ENCODE measurements at places on chromosomes 4 and X.

DNA sequence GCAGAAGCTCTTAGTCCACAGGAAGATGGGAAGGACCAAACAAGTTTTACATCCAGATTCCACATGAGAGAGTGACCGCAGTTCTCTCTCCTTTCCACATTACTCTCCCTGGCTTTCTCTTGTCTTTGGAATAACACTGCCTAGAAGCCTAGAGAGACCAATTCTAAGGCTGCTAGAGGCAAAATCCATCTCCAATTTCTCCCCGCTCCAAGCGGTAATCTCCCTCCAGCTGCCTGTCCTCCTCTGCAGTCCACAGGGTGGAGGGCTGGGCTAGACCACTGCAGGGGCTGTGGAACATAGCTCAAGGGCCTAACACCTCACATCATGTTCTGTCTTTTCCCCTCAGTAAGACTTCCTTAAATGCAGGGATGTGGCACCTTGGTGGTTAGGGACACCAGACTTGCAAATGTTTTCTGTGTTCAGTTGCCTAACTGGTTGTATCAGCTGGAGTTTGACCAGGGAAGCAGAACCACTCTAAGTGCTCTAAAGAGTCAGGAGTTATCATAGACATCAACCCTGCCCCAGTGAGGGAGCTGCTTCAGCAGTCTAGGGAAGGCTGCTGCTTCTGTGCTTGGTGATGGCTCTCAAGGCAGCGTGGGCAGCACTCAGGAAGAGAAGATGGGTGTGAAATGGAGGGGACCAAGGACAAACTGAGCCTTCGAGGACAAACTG lies 423.1 kb downstream of the BCOR start:
- no peak for DNase-seq

DNA sequence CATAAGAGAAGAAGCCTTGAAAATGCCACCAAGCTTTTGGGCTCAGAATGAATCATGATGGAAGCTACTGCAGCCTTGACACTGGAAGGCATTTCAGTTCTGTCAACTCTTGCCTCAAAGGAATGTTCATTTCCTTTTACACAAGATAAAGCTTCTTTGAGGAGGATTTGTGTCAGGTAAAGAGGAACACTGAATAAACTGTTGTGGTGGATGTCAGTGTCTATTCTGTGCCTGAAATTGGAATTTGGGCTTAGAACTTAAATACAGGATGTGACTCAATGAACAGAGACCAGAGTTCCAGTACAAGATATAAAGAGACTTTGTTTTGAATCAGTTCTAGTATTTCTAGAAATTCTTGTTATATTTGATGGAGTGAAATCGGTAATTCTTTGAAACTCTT lies 313.2 kb downstream of the PACRGL start:
- DNase-seq = no peak

- DNase-seq = no peak
These were observed 77.0 kb upstream of the STOX2 start for GRCh38 chr4:183828125-183828524.

- DNase-seq = no peak
These were observed 34.3 kb downstream of the ATP10D start for GRCh38 chr4:47519239-47519883.

DNA sequence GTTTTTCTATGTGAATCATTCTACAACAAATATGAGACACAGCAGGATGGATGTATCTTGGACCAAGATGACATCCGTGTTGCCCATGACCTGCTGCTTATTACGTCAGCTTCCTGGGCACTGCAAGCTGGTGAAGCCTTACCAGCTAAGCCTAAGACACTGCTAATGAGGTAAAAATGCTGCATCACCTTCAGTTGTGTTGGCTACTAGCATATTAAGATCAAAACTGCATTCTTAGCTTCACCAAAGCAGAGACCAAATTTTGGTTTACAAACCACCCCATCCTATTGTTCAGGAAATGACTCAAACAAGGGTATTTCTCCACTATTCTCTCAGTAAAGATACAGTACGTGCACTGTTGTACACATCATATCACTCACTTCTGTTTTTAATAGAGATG lies 50.3 kb downstream of the MAML3 start:
- no peak for DNase-seq

- DNase-seq = no peak
These were observed 62.2 kb upstream of the GIMD1 start for GRCh38 chr4:106430797-106431196.

DNA sequence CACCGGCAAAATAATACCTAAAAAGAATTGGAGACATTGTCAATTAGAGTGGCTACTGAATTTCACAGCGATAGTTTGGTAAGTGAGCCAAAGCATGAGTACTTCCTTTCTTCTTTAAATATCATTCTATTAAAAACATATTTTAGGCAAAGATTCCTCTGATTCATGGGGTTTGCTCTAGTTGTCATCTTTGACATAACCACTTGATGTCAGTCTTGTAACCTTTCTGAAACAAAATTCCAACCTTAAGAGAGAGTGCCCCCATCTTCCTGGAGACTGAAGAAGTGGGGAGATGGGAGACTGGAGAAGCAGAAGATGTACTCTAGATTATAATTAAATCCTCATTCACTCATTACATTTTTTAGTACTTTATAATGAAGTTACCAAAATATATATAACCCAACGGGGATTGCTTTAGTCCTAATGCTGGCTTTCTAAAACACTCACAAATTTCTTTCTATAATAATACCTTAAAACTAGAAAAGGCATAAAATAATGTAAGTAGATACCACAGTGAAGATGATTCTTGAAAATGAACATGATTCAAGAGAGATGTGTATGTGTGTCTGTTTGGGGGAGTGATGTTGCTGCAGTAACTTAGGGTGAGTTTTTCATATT lies 96.4 kb downstream of the EMCN start:
- DNase-seq = no peak

GRCh38 chr4:106594291-106594952 lies 225.8 kb upstream of the GIMD1 start:
- DNase-seq = no peak

GRCh38 chrX:9379697-9380551 lies 84.9 kb upstream of the TBL1X start:
- DNase-seq = no peak

GRCh38 chr4:130092187-130093015 lies 996.4 kb downstream of the C4orf33 start:
- no peak for DNase-seq

DNA sequence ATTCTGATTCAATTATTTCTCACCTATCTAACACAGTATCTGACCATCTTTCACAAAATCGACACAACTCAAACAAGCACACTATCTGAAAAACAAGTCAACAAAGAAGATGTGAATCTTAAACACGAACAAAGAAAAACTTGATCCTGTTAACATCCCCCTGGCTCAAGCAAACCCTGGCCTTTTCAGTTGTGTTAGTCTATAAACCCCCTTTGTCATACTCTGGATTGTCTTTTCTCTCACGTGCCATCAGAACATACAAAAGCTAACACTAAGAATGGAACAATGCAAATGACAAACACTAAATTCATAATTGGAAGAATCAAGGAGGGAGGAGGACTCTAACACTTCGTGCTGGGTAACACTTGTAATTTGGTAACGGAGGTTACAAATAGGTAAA lies 168.7 kb downstream of the GASK1B start:
- DNase-seq = no peak

GRCh38 chrX:45517090-45517973 lies 316.7 kb upstream of the DIPK2B start:
- no peak for DNase-seq

GRCh38 chr4:119233750-119234149 lies 21.2 kb downstream of the USP53 start:
- DNase-seq = no peak

GRCh38 chr4:38461342-38461741 lies 202.7 kb upstream of the KLF3 start:
- DNase-seq = no peak

- DNase-seq = no peak
These were observed at the start of gene ARX for GRCh38 chrX:25015486-25016360. TSS of gene ARX (minus strand) at chrX:25015965. CDS start at chrX:25015737, 228 bp downstream.

DNA sequence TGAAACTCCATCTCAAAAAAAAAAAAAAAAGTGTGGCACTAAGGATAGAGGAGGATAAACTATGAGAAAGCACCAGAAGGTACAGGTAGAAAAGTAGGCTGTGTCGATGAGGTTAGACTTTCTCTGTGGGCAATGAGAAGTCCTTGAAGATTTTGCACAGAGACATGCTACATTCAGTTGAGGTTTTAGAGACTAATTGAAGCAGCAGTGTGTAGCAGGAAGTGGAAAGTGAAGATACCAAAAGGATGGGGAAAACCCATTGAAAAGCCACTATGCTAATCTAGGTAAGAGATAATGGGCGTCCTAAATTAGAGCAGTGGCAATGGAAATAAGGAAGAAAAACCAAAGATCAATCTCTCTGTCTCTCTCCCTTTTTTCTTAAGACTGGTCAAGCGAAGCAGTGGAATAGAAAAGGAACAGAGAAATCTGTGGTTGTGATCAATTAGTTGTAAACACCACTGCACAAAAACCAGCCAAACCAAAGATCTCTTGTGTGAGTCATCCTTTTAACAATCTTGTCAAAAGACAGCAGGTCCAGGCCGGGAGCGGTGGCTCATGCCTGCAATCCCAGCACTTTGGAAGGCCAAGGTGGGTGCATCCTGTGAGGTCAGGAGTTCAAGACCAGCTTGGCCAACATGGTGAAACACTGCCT lies 3.5 kb downstream of the SPINK2 start:
- no peak for DNase-seq

- DNase-seq = no peak
These were observed 840 bp upstream of the RPL34 start for GRCh38 chr4:108619372-108620100.

- no peak for DNase-seq
These were observed 118.7 kb downstream of the ATOH1 start for GRCh38 chr4:93947286-93947685.

DNA sequence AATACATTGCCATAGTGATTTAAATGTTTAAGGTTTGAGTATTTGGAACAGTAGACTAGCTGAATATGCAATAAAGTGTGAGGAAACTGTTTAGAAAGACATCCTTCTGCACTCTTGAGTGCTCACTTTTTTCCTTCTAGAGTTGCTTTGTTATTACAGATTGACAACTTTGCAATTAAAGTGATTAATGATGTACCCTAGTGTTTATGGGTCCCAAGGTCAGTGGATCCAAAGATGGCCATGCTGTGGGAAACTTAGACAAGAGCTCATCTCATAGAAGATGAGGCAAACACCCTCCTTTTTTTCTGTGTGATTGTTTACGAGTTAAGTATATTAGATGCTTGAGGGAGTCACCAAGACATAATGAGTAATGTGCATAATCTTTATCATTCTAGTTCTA lies 118.8 kb downstream of the PDLIM5 start:
- no peak for DNase-seq

DNA sequence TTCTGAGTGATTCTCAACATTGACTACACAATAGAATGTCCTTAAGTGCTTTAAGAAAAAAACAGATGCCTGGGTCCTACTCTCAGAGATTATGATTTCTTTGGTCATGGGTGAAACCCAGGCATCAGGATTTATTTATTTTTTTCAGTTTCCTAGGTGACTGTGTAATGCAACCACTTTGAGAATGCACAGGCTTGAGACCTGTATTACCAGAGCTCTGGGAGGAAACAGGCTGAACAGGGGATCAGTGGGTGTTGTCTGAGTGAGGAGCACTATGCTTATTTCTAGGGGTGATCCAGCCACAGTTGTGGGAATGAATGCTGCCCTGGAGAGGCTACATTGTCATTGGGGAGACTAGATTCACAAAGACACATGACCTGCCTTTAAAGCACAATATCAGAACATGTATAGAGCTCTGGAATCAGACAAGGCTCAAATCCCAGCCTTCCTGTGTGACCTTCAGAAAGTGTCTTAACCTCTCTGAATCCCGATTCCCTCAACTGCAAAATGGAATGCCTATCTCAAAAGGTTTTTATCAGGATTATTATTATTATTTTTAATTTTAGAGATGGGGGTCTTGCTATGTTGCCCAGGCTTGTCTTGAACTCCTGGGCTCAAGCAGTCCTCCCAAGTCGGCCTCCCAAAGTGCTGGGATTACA lies 61.6 kb upstream of the PRPS1 start:
- no peak for DNase-seq

DNA sequence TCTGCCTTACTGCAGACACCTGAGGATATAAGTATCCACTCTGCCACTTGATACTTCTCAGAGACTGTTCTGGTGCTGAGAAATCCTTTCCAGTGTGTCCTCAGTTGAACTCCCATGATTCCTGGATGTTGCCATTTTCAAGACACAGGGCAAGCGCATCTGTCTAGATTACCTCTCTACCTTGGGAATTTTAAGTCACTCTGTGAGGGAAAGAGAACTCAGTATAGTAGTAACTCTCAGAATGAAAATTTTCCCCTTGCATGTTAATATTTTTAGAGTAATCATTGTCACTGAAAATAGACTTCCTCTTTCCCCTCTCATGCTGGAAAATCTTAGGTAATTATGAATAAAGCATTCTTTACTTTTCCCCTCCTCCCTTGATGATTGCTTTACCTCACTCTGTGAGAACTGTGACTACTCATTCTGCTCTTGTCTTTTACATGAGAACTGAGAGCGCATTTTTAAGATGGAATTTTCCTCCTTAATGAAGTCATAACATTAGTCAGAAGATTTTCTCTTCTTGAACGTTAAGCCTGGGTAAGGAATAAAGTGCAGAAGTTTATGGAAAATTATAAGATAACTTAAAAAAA lies 45.0 kb downstream of the TET2 start:
- DNase-seq = no peak

DNA sequence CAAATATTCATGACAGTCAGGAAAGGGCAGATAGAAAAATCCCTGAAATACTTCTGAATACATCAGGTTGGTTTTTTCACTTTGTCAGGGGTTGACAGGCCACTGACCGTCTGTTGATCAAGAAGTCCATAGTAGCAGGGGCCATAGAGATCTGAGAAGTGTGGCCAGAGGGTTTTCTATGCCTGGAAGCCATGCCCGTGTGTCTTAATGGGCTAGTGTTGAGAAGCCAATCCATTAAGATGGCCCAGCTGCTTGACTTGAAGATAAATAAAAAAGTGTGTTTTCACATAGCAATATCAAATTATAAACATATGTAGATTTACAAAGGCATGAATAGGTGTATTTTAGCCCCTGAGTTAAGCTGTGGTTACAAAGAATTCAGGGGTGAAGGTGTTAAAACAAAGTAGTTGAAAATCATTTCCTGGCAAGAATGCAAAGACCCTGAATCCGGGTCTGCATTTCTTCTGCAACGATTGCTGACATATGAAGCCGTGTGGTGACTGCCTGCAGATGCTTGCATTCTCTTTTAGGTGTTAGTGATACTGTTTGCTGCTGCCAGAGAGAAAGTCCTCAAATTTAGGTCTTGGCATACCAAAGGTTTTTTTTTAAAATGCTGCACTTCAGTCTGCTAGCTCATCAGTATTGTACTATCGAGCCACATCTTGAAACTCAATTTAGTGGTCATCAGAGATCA lies 9.3 kb upstream of the LIMCH1 start:
- no peak for DNase-seq

DNA sequence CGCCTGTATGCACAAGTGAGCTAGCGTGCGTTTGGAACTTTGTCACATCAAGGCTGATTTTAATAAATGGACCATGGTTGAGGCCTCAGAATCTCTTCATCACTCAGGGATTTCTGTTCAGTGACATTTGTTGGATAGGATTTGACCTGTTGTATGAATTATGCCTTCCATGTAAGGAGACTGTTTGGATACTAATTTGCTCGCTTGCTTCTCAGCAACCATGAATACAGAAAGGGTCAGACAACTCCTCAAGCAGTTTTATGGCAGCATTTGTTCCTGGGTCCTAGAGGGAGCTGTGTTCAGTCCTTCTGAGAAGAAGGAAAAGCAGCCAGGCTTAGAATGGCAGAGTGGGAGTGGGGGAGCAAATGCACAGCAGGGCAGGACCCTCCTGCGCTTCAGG lies 269.7 kb upstream of the LCORL start:
- DNase-seq = no peak
